ENCODE measurements at places on chromosomes 11 and 22.

GRCh38 chr22:20203552-20204201, 52.8 kb upstream of the CCDC188 start:
- DNase-seq, result no peak

DNA sequence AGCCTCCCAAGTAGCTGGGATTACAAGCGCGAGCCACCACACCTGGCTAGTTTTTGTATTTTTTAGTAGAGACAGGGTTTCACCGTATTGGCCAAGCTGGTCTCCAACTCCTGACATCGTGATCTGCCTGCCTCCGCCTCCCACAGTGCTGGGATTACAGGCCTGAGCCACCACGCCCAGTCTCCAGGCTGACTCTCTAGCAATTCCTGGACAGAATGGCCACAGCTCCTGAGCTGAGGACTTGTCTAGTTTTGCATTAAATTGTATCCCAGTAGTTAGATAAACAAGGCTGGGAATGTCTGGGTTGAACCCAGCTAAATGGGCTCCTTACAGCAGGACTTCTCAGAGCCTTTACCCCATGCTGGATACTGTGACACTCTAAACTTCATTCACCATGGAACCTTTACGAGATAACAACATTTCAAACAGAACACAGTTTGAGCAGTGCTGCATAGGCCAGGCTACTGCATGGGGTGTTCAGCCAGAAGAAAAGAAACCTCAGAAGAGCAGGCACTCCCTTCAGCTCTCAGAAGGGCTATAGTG, 13.9 kb upstream of the MOGAT2 start:
- no peak for DNase-seq

DNA sequence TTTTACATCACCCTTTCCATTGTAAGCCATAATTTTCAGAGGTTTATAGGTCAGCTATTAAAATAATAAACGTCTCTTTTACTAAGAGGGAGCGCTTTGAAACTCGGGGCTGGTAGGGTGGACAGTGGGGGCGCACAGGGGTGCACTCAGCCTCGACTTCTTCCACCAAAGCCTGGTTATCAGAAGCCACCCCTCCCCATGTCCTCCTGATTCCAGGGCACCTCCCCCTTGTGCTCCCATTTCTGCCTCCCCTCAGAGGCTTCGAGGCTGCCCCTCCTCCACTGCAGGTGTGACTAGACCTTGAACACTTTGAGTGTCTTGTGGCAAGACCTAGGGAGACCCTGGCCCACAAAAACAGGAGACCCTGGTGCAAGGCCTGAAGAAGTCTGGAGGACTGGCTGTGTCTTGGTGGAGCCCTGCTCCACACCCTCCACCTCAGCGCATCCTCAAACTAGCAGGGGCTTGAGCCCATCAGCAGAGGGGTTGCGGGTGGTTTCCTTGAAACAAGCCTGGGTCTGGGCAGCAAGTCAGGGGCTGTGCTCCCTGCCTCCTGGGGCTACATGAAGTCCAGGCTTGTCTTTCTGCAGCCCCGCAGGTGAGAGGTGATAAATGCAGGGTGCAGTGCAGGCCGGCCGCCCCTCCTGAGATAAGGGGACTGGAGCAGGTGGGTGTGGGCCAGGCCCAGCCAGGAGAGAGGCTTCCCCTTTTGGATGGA, 3.0 kb downstream of the CDKN1C start:
- DNase-seq, result no peak

DNA sequence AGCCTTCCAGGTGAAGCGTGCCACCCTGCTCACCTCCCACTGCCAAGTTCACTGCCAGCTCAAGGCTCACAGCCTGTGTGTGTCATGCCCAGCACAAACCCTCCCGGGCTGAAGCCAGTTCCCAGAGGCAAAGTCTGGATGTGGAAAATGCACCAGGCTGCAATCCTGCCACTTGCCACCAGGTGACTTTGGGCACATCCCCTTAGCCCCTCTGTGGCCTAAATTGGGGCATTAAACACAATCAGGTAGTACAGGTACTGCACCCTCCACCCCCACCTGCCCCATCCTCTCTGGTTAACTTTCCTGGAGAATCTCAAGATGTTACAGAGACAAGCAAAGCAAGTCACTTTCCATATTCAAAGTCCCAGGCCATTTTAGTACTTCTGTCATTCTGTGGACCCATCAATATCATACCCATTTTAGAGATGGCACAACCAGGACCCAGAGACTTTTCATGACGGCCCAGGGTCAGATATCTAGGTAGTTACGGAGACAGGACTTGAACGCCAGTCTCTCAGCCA, 1.8 kb upstream of the RASD2 start:
- no peak for DNase-seq

GRCh38 chr11:18374956-18375355, 19.4 kb upstream of the LDHA start:
- DNase-seq, result no peak

GRCh38 chr11:35104655-35105054, 34.3 kb upstream of the CD44 start:
- no peak for DNase-seq

DNA sequence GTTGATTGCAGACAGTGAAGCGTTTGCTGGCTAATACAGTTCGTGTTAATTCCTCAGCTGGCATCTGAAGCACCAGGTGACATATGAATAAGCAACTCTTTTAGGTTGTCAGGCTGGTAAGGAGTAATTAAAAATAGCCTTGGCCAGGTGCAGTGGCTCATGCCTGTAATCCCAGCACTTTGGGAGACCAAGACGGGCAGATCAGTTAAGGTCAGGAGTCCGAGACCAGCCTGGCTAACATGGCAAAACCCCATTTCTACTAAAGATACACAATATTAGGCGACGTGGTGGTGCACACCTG, 74.9 kb downstream of the CECR2 start:
- no peak for DNase-seq

- no peak for DNase-seq
Observed at GRCh38 chr11:78061921-78062311, 1.7 kb upstream of the THRSP start.

GRCh38 chr22:32708830-32709229, 92.7 kb upstream of the TIMP3 start:
- DNase-seq, result no peak

All from GDM1 (cell line).